ENCODE measurements at places on chromosomes 13 and 19.

- DNase-seq: no peak
Observed at GRCh38 chr13:113666329-113666670, 719 bp upstream of the GRK1 start.

DNA sequence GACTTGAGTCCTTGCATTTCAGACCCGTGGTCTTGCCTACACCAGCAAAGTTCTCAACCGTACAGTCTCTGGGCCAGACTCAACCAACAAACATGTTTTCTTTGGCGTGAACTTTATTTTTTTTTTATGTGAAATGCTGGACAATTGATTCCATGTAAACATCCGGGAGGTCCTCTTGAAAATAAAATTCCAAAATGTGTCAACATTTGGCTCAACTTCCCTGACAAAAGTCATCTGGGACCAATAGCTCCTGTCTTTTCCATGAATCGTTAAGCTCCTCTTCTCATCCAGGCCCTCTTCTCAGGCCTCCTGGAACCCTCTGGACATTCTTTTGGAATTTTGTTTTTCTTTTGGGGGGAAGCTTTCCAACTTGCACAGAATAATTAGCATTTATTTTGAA, 2.7 kb downstream of the ALDH16A1 start:
- DNase-seq: no peak

- DNase-seq: no peak
Observed at GRCh38 chr19:46925548-46925950, 64.8 kb downstream of the ARHGAP35 start.

DNA sequence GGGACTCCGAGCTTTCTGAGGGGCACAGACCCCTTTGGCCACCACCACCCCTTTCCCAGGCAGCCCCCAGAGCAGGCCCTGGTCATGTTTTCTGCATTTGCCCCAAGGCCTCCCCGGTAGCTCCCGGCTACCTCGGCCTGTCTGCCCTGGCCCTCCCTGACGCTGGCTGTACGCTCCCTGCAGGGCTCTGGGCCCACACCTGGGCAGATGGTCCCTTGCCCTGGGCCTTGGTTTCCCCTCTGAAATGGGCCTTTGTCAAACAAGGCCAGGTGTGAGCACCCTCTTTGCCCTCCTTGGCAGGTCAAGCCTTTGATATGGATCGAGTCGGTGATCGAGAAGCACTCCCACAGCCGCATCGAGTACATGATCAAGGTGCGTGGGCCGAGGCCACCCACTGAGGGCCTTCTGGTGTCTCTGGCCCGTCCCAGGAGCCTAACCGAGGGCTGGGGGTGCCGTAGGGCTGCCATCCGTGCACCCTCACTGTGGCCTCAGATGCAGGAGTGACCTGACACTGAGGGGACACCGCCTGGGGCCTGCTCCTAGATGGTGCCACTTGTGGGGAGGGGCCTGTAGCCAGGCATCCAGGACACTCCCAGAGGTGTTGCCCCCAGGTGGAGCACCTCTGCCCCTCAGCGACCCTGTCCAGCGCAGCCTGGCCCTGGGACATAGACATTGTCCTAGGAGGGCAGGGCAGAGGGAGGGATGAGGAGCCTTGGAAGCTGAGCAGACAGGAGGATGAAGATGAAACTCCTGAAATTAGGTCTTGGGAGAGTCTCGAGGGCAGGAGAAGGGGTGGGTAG, 30.3 kb downstream of the AP1M1 start:
- DNase-seq: peak; percentile 27

- no peak for DNase-seq
Observed at GRCh38 chr19:4647676-4648644, 8.6 kb downstream of the TNFAIP8L1 start.

GRCh38 chr13:32902029-32902780, 114.0 kb upstream of the KL start:
- no peak for DNase-seq

GRCh38 chr19:48990400-48990799, 2.7 kb downstream of the GYS1 start:
- no peak for DNase-seq

GRCh38 chr19:1141944-1142343, 32.1 kb downstream of the SBNO2 start:
- DNase-seq: no peak

DNA sequence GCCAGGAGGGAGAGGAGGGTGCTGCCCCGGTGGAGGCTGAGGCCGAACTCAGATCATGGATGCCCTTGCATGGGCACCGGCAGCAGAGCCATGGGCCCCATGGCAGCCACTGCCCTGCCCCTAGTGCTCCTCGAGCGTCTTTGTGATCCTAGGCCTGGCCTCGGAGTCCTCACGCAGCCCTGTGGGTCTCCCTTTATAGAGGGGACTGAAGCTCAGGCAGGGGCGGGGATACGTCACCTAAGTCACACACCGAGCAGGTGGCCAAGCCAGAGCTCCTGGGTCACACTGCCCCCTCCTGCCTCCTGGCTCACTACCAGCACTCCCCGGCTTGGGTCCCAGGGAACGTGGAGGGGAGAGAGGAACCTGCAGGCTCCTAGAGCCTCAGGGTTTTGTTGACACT, 28.7 kb downstream of the DHX34 start:
- no peak for DNase-seq

- DNase-seq: peak; percentile 17
Observed at GRCh38 chr19:54916822-54917221, 10.9 kb downstream of the NCR1 start.

GRCh38 chr13:67643516-67644055, 413.4 kb upstream of the PCDH9 start:
- DNase-seq: no peak

GRCh38 chr13:51881296-51881695, 19.5 kb downstream of the CCDC70 start:
- DNase-seq: no peak

DNA sequence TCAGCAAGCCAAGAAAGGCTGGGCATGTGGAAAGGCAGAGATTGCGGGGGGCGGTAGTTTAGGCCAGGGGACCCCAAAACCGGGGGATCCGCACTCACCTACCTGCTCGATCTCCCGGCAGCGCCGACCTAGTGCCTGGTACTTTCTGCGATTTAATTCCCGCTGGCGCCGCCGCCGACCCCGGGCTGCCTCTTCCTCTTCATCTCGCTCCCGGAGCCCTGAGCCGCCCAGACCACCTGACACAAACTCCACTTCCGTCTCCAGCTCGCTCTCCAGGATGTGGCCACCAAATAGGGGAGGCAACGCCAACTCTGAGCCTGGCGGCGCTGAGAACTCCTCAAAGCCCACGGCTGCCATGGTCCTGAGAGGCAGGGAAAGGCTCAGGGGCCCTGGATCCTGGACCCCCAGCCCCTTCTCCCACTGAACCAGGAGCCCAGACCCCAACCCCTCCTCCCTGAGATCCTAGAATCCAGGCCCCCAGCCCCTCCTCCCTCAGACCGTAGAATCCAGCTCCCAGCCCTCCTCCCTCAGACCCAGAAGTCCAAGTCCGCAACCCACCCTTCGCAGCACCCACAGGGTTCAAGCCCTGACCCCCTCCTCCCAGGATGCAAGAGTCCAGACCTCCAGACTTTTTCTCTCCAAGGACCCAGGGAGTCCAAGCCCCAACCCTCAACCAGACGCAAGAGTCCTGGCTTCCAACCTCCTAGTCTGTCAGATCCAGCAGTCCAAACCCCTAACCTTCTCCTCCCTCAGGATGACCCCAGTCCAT, 933 bp downstream of the TFPT start:
- DNase-seq: peak; percentile 46

DNA sequence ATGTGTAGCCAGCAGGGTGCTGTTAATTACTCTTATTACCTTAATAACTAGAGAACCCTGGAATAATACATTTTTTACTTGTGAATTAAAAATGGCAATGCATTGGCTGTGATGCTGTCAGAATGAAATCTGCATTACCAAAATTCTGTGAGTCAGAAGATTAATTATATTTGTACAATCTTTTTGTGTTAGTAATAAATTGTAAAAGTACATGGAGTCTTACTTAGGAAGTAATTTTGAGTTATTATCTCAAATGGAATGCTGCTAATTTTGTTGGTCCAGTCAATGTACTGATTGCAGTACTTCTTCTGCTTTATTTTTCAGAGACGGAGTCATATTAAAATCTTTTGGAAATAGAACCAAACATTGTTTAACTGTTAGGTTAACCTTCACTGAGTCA, 152.0 kb upstream of the SLC10A2 start:
- no peak for DNase-seq

DNA sequence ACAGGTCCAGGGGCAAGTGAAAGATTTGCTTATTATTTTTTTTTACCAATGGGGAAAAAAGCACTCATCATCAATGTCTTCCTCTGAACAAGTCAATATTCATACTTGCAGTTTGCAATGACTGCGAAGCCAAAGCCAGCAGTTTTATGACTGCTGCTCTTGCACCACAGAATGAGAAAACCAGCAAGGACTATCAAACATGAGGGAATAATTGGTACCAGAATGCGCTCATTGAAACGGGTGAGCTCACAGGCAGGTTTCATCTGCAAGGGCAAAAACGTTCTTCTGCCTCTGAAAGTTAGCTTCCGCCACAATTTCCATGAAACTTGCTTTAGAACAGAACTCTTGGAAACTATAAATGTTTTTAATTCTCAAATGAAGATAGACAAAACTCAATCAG, 5.5 kb downstream of the DLEU7 start:
- no peak for DNase-seq

GRCh38 chr19:7303470-7303869, 9.3 kb upstream of the INSR start:
- no peak for DNase-seq
